ENCODE measurements at places on chromosomes 11 and 22. TPM values are rescaled to one million over a fixed set of nuclear protein-coding genes. Genes with fewer than 3 reads are reported as not detected.

The MS4A1 gene
- 22.1 TPM for total RNA-seq

The CSF2RB gene
- total RNA-seq = 0.87 TPM

The ART1 gene
- total RNA-seq = not detected

The MISFA gene
- total RNA-seq = 2.2 TPM

DNA sequence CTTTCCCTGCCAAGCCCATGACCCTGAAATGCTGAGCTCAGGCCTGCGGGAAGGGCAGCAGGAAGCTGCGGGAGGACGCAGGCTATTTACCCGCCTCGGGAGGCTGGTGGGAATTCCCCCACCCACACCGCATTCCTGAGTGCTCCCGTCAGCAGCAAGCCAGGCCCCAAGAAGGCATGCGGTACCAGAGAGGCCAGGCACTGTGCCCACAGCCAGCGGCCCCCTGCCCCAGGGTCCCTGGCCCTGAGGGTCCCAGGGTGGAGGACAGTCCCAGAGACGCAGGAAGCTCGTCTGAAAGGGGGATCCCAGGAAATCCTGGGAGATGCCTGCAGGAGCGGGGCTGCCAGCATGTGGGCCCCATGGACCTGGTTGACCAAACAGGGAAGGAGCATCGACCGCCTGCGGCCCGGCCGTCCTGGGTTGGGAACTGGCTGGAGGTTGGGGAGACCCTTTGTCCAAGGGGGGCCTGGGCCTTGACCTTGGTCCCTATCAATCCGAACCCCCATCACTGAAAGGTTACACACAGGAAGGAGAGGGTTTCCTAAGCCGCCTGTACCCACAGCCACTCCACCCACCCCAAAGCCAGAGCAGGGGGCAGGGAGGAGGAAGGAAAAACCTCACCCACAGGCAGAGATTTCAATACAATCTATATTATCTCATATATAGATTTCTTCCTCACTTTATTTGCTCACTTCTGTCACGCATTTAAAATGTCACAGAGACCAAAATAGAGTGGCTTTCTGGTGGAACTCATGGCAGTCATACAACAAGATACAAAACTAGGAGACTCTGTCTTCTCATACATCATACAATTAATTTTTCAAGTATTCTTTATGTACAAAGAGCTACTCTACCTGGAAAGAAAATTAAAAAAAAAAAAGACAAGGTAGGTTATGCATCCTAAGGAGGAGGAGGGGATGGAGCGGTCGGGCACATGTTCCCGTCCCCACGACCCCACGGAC lies 17.1 kb downstream of the MAFF start:
- DNase-seq = no peak

DNA sequence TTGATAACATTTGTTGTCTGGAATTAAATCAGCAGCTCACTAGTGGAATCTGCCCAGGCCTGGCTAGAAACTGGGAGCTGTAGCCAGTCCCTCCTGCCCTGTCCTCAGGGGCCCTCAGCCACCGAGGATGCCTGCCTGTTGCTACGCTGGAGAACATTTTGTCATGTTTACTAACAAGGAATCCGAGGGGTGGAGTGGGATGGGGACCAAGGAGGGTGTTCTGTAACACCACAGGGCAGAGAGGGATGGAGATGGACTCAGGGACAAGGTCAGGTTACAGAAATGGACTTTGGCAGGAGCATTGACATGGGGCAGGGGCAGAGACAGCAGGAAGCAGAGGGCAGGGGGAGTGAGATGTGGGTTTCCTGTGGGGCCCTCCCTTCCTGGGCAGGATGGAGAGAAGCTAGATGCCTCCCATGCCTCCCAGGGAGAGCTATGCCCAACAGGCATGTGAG lies 45.8 kb upstream of the AMPD3 start:
- DNase-seq = no peak

DNA sequence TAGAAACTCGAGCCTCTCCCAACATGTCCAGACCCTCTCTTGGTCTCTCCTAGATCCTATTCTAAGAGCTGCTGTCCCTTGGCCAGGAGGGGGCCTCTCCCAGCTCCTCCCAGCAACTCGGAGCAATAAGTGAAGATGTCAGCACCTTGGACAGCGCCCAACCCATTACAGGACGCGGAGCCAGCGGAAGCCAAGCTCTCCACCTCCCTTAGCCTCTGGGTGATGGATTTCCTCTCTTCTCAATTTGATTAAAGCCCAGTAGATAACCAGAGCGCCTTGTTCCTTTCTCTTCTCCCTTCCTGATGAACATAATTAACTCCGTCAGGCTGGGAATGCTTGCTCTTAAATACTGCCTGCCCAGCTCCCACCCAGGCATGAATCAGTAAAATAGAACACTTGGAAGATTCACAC lies 26.2 kb upstream of the TPBGL start:
- DNase-seq = peak; percentile 61

- no peak for DNase-seq
Measured at GRCh38 chr22:45968003-45968650, 8.8 kb downstream of the WNT7B start.

- DNase-seq = no peak
Measured at GRCh38 chr22:46001426-46002106, 24.6 kb upstream of the WNT7B start.

- no peak for DNase-seq
Measured at GRCh38 chr11:15826826-15827225, 529.5 kb downstream of the SOX6 start.

- no peak for DNase-seq
Measured at GRCh38 chr11:66369073-66369894, 2.3 kb downstream of the SLC29A2 start.

DNA sequence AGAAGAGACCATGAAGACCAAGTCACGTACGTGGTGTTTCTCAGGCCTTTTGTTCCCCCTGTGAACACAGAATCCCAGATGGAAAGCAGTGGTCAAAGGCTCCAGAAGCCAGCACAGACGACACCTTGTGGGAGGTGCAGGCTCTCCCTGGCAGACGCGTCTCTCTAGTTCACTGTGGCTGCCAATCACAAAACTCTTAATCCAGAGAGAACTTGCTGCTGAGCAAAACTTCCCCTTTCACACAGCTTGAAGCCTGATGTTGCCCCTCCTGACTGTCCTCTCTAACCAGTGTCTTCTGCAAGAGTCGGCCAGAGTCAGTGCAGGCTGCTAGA lies 67.1 kb downstream of the PIWIL3 start:
- DNase-seq = no peak

DNA sequence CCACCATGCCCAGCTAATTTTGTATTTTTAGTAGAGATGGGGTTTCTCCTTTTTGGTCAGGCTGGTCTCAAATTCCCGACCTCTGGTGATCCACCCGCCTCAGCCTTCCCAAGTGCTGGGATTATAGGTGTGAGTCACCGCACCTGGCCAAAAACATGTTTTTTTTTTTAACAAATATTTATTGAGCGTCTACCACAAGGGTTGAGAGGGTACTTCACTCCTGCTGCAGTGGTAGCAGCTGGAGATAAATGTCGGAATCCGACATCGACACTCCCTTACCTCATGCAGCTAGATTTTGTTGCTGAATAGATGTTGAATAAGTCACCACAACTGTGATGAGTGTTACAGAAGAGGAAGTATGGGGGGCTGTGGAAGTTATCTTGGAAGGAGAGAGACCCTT lies 971 bp downstream of the DNAJB13 start:
- DNase-seq = no peak

DNA sequence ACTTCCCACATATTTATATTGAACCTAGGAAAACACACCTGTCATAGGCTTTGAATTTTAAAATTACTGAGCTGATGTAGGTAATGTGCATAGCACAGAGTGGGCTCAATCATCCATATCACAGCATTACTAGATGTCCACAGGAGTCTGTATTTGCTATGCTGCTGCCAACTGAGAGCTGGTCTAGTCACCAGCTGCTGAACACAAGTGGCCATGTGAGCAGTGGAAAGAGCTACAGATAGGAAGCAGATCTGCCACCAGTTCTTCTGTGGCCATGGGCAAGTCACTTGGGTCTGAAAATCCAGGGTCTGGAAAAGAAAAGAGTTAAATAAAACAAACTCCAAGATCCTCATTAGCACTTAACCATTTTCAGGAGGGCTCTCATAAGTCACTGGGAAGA lies 91.8 kb downstream of the APIP start:
- no peak for DNase-seq

DNA sequence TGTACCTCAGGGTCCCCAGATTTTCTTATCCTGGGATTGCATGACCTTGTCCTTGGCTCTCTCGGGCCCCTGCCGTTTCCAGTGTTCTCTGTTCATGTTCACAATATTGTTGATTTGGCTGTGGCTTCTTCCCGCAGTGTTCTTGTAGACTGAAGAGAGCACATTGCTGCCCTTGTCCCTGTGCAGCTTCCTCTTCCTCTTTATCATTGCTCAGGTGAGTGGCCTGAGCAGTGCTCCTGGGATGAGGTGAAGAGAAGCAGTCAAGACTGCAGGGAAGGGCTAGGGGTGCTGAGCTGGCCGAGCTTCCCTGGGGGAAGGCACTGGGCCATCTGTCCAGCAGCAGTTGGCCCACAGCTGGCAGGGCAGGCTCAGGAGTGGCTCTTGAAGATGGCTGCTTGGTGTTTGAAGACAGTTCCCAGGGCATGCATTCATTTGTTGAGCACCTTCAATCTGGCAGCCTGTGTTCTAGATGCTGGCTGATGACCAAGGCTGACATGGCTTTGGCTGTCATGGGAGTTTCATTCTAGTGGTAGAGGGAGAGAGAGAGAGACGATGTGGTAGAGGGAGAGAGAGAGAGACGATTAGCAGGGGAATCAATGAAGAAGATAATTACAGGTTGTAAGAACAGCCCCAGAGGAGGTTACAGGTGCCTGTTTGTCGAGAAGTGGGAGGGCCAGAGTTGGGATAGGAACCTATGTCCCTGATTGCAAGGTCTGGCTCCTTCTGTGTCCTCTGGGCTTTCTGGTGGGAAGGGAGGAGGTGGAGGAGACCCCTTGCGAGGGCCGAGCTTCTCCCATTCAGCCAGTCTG lies 17.4 kb downstream of the BMAL1 start:
- no peak for DNase-seq

DNA sequence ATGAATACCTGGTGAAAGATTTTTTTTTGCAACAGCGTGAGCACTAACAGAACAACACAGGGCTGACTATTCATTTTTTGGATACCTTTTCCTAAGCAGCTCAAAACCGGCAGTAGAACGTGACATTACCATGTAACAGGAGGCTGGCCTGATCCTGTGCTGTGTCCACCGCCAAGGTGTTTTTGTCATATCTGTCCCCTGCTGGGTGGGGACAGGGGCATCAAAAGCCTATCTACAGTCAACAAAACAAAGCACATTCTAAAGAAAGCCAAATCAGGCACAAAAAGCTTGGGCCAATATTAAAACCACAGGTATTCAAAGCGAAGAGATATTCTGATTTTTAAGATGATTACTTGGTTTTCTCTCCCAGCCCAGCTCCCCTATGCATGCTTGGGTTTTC lies 151.2 kb downstream of the LRRC4C start:
- no peak for DNase-seq

DNA sequence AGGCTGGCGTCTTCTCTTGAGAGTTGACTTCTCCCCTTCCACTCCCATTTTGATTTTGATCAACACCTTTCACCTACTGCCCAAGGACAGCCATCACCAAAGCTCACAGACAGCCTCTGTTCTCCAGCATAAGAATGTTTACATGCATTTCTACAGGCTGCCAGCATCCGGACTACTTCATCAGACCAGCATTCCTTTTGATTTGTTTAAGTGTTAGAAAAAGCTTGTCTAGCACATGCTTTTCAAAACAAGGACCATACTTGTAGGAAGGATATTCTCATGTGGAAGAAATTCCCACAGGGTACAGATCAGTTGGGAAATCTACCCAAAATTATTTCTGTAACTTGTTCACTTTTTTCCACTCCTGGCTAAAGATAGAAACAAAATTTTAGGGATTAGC lies 6.2 kb upstream of the KCNA4 start:
- no peak for DNase-seq
